SJCRH30 (cell line): ENCODE measurements at places on chromosomes 1 and 21. TPM values are rescaled to one million over a fixed set of nuclear protein-coding genes. Genes with fewer than 3 reads are reported as not detected.

The GOLT1A gene
- not detected in 2 replicates for total RNA-seq

The GCSAML gene
- not detected in 2 replicates for total RNA-seq

The GJA4 gene
- not detected in 2 replicates for total RNA-seq

The SPATA6 gene
- total RNA-seq, result 3.0 and 3.4 TPM in 2 replicates

The IL22RA1 gene
- total RNA-seq, result not detected in 2 replicates

The FCRLB gene
- 5.9 and 6.2 TPM in 2 replicates for total RNA-seq

The FCRL4 gene
- not detected in 2 replicates for total RNA-seq

The HIVEP3 gene
- total RNA-seq, result 2.5 and 2.8 TPM in 2 replicates

The PLPPR5 gene
- 0.02 and 0.05 TPM in 2 replicates for total RNA-seq

The CYP4B1 gene
- not detected in 2 replicates for total RNA-seq

The KRTAP19-3 gene
- total RNA-seq, result not detected in 2 replicates

The FGGY gene
- total RNA-seq, result 31.8 and 37.0 TPM in 2 replicates

The SLC6A17 gene
- total RNA-seq, result not detected in 2 replicates

The PARS2 gene
- 9.8 and 11.8 TPM in 2 replicates for total RNA-seq

The HCRTR1 gene
- total RNA-seq, result not detected in 2 replicates
